Activated CD4-positive, alpha-beta memory T cell treated with anti-CD3 and anti-CD28 coated beads, Interleukin-2, amount 10 ng/mL, durations not matched to agents 7 days and 5 days (primary cell): ENCODE measurements at places on chromosomes 3 and 15. TPM values are rescaled to one million over a fixed set of nuclear protein-coding genes. Genes with fewer than 3 reads are reported as not detected.

Gene GPR27
- 3.0 TPM for total RNA-seq

Gene MELTF
- total RNA-seq = 5.1 TPM

Gene ELL3
- total RNA-seq = 0.25 TPM

Gene CLDN18
- not detected for total RNA-seq

Gene NR1I2
- total RNA-seq = 0.13 TPM

Gene PAK2
- 119 TPM for total RNA-seq

Gene RTP3
- total RNA-seq = not detected

Gene MEX3B
- 0.93 TPM for total RNA-seq

Gene GOLGA8Q
- total RNA-seq = 2.3 TPM

Gene CELSR3
- total RNA-seq = 7.2 TPM

Gene P2RY12
- total RNA-seq = not detected

Gene MUSTN1
- total RNA-seq = 4.4 TPM

Gene ZKSCAN7
- 0.60 TPM for total RNA-seq

Gene CIP2A
- 46.8 TPM for total RNA-seq

Gene SMAD6
- total RNA-seq = 0.53 TPM

Gene SHC4
- total RNA-seq = 1.9 TPM

Gene CCDC39
- not detected for total RNA-seq

Gene FAM98B
- 35.3 TPM for total RNA-seq

Gene RASA2
- total RNA-seq = 54.5 TPM

Gene C3orf22
- total RNA-seq = not detected

Gene CRABP1
- total RNA-seq = not detected

Gene RLBP1
- total RNA-seq = not detected

Gene GCNT3
- total RNA-seq = not detected

Gene MCTP2
- total RNA-seq = 46.7 TPM

Gene KIF15
- total RNA-seq = 53.2 TPM

Gene MRAS
- not detected for total RNA-seq
